Activated T-cell treated with anti-CD3 and anti-CD28 coated beads, Interleukin-2, amount 50 U/mL, for 4 hours (primary cell): ENCODE measurements at places on chromosomes 7 and 10.

GRCh38 chr7:5677538-5678294 is 103.7 kb downstream of the RNF216 start:
- peak; percentile 38 for DNase-seq

- no peak for DNase-seq
Observed at GRCh38 chr10:62056219-62056618, 154.7 kb downstream of the ARID5B start.

- no peak for DNase-seq
Observed at GRCh38 chr7:14871880-14872279, 30.7 kb downstream of the DGKB start.

GRCh38 chr10:113103131-113103840 is 153.2 kb downstream of the TCF7L2 start:
- no peak for DNase-seq

GRCh38 chr7:122448893-122449589 is 144.5 kb upstream of the FEZF1 start:
- DNase-seq = no peak

GRCh38 chr7:11328309-11328708 is 354.6 kb downstream of the PHF14 start:
- DNase-seq = no peak

DNA sequence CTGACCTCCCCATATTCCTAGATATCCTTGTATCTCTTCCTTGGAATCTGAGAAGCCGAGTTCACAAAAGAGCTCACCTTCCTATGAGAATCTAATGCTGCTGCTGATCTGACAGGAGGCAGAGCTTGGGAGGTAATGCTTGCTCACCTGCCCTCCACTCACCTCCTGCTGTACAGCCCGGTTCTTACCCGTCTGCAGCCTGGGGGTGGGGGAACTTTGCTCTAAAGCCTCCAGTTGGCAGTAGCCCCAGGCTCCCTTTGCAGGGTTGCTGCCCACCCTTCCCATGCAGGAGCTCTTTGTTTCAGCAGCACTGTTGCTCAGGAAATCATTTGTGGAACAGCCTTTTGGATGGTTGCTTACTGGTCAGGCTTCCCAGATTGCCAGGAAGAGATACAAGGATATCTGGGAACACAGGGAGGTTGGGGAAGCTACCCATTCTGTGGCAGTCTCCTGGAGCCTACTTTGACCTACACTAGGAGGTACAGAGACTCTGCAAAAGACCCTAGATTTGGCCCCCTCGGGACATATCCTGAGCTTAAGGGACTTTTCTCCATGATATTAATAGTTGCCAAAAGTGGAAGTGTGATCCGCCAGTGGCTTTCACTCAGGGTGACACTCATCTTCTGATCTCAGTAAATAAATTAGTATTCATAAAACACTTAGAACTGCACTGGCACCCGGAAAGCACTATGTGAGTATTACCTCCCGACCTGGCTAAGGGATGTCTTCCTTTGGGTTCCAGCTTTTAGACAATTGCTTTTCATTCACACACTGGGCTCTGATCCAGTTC is 363.7 kb upstream of the PODXL start:
- no peak for DNase-seq

DNA sequence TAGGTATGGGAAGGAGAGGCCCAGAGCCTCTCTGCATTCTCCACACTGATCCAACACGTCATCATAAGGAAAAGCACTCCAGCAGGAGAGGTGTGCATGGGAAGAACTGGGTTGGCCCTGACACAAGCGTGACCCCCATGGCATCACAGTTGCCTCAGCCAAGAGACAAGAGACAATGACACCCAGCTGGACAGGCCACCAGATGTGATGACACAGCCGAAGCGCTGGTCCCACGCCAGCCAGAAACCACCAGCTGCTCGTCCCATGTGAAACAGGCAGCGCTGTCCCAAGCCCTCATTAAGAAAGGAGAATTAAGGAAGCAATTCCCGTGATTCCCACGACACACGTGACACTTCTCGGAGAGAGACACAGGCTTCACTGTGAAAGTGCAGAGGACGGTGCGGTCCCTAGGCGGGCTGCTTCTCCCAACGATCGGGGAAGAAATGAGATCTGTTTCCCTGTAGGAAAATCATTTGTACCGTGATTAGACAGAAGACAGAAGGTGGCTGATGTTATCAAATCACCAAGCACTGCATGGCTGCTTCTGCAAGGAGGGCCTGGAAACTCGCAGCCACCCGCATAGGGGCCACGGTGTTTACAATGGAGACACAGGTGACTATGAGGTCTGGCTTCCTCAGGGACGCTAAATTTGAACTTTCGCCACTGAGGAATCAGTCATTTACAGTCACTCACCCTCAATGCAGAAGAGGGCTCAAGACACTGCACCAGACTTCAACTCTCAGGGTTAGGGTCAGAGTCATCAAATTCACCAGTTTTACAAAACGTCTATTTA is 74.5 kb downstream of the DIP2C start:
- DNase-seq = no peak

DNA sequence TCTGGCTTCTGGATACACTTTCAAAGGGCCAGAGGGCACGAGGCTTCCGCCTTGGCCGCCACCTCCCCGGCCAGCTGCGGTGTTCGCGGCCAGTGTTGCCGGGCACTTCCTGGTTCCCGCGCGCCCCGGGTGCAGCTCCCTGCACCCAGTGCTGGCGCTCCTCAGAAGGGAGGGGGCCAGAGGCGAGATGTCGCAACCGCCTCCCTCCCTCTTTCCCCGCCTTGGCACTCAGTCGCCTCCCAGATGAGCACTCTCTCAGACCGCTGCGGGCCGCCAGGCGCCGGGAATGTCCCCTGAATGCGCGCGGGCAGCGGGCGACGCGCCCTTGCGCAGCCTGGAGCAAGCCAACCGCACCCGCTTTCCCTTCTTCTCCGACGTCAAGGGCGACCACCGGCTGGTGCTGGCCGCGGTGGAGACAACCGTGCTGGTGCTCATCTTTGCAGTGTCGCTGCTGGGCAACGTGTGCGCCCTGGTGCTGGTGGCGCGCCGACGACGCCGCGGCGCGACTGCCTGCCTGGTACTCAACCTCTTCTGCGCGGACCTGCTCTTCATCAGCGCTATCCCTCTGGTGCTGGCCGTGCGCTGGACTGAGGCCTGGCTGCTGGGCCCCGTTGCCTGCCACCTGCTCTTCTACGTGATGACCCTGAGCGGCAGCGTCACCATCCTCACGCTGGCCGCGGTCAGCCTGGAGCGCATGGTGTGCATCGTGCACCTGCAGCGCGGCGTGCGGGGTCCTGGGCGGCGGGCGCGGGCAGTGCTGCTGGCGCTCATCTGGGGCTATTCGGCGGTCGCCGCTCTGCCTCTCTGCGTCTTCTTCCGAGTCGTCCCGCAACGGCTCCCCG is at the start of gene FFAR4:
Gene FFAR4 (plus strand): TSS at position 231 of the 842 bp plus-strand sequence. CDS start 56 bp downstream, at position 287.
- DNase-seq = no peak

GRCh38 chr10:132368881-132369635 is 27.9 kb upstream of the PWWP2B start:
- no peak for DNase-seq

DNA sequence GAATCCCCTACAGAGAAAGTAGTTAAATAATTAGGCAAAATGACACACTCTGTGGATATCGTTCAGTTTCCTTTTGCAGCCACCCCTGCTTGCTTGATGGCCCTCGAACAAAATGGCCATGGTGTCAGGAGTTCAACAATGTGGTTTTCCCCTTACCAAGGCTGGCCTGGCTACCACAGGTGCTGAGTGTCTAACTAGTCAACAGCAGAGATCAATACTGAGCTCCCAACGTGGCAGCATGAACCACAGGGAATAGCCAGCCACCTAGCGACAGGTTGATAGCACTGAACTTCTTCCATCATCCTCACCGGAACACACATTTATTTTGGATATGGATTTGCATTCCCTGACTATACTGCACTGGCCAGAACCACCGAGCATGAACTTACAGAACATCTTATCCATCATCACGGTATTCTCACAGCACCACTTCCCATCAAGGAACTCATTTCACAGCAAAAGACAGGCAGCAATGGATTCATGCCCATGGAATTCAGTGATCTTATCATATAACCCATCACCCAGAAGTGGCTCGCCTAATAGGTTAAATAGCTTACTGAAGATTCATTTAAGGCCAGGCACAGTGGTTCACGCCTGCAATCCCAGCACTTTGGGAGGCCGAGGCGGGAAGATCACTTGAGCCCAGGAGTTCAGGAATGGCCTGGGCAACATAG is 6.3 kb downstream of the C10orf67 start:
- no peak for DNase-seq

- no peak for DNase-seq
Observed at GRCh38 chr10:52879091-52879807, 106.7 kb upstream of the MBL2 start.
